LHCN-M2 (cell line): ENCODE measurements at places on chromosomes 2 and 18.

- no peak for DNase-seq
Measured at GRCh38 chr18:45650321-45650720, 35.0 kb downstream of the SLC14A2 start.

DNA sequence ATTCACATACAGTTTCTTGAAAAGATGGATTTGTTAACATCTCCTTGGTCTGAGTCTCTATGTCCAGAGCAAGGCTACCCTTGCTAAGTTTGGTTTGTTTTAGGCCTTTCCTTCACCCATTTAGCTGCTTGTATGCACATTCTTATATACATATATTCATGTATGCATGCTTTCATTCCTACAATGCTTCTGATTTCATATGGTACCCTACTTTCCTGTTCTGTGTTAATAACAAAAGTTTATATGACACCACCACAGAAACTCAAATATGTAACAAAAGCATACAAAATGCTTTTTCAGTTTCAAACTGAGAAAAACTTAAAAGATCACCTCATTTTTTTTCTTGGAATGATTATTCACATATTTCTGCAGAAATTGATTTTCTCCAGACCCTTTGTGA lies 39.4 kb downstream of the OSGEPL1 start:
- no peak for DNase-seq

DNA sequence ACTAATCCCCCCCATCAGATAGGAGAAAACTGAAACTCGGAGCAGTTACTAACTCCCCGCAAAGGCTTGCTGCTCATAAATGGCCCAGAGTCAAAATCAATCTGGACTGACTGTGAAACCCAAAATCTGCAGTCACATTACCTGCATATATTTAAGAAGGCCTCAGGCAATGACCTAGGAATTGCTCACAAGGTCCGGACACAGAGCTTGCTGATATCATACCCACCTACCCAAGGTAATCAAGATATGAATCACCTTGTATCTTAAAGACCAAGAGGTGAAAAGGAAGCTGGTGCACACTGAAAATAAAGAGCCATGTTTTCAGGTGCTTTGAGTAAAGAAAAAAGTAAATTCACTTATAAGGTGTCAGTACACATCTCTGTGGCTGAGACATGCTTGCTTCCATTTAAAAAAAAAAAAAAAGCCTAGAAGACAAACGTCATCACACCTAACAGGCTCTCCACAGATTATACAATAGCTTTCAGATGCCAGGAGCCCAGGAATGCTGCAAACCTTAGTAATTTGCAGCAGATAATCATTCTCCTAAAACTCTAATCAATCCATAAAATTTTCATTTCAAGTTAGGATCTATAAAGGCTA lies 195.4 kb downstream of the ZEB2 start:
- DNase-seq: no peak

DNA sequence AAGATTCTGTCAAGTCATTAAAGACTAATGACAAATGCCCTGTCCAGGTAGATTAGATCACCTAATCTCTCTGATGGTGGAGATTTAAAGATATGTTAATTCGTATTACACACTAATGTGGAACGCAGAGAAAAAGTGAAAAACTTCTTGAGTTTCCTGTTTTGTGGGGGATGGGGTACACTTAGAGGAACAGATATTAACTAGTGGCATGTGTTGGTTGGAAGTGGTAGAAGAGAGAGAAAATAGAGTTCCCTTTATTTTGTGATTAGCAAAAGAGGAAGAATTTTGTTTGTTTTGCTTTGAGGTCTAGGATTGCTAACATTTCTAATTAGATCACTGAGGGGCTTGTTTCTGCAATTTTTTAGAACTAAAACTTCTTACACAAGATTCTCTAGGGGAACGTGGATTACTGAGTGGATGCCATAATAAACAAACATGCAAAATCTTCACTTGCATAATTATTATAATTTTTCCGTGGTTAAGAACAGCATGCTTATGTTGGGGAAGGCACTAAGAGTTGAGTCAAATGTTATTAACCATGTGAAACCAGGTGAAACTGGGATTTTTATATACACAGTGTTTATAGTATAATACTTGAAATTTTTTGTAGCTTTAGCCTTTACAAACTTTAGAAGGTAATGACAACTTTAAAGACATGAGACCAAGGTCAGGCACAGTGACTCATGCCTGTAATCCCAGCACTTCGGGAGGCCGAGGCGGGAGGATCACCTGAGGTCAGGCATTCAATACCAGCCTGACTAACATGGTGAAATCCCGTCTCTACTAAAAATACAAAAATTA lies 97.4 kb upstream of the STK17B start:
- DNase-seq: peak; percentile 59

DNA sequence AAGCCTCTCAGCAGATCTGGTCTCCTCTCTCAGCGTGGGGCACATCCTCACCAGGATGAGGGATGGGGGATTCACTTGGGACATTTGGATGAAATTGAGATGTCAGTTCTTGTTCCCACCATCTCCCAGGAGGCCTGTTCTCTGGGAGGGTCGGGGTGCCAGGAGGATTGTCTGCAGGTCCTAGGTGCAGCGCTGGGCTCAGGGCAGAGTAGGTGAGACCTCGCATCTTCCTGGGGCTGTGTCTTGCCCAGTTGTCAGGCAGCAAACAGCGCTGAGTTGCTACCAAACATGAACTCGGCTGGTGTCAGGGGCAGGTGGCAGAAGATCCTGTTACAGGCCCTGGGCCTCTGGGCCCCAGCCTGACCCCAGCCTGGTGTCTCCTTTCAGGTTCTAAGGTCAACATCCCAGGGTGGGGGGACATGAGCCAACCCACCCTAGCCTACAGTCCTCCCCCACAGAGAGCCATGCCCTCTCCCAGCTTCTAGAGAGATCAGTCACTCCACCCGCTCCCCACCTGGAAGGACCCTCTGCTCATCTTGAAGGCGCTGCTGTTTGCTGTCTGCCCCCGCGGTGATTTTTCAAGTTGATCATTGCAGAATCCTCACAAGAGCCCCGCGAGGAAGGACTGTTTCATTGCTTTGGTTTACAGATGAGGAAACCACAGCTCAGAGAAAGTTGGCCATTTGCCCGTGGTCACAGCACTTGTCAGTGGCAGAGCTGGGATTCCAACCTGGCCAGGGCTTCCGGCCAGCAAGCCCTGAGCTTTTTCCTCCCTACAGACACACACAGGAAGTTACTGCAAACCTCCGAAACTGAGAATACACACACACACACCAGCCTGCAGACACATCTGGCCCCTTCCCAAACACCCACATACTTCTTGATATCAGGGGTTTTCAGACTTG lies 83.9 kb downstream of the STPG4 start:
- DNase-seq: peak; percentile 88

GRCh38 chr2:238864207-238865014 lies 16.5 kb downstream of the TWIST2 start:
- peak; percentile 98 for DNase-seq

DNA sequence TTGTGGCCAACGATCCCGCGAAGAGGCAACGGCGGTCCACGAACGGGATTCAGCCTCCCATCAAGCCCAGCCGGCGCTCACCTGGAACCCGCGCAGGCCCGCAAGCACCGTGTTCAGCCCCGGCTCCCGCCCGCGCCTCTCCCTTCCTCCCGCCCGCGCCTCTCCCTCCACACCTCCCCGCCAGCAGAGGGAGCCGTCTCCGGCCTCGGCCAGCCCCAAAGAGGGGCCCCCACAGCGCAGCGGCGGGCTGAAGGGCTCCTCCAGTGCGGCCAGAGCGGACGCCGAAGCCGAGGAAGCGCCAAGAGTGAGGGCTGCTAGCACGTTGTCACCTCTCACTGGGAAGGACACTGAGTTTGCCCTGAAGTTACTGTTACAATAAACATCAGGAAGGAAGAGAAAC lies 55.3 kb upstream of the LAPTM4A start:
- DNase-seq: no peak

DNA sequence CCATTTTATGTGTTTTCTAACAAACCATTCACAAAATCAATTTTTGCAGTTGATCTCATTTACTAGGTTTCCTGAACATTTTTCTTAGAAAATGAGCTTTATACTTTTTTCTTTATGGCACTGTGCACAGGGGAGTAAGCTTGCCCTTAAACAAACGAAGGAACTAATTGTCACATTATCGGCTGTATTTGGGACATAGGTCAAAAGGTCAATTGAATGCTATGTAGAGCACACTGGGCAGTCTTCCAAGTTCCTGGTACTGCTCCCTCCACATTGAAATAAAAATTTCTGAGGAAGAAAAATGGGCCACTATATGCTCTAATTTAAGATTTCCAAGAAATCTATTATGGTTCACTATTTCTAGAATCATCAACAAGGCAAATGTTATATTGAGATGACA lies 93.6 kb upstream of the TMEFF2 start:
- DNase-seq: no peak

DNA sequence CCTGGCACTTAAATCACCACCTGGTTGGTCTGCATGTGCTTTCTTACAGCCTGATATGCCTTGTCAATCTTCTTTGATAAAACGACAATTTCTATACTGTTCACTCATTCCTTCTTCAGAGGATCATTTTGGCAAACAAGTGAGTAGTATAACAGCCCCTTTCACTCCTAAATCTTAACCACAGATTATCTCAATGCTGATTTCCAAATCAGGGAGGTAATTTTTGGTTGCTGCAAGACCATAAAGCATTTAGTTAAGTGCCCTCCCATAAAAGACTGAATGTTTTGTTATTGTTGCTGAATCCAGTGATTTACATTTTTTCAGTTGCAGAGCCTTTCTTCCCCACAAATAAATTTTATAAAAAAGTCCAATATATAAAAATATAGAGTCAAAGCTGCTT lies 129.2 kb upstream of the CYP26B1 start:
- DNase-seq: no peak

GRCh38 chr2:148568597-148568996 lies 76.0 kb upstream of the EPC2 start:
- no peak for DNase-seq

- DNase-seq: no peak
Measured at GRCh38 chr18:46910856-46911255, 6.5 kb downstream of the PIAS2 start.

DNA sequence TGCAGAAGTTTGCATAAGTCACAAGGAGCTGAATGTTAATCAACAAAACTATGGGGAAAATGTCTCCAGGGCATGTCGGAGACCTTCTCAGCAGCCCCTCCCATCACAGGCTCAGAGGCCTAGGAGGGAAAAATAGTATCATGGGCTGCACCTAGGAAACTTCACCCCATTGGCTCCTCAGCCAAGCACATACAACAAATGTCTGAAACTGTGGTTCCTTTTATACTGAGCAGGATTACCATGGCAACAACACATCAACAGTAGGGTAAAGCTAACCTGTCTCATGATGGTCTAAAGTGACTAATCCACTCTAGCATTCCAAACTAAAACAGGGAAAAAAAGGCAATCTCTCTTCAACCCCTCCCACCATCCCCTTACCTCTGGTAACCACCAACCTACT lies 3.2 kb upstream of the NEMP2 start:
- peak; percentile 42 for DNase-seq

DNA sequence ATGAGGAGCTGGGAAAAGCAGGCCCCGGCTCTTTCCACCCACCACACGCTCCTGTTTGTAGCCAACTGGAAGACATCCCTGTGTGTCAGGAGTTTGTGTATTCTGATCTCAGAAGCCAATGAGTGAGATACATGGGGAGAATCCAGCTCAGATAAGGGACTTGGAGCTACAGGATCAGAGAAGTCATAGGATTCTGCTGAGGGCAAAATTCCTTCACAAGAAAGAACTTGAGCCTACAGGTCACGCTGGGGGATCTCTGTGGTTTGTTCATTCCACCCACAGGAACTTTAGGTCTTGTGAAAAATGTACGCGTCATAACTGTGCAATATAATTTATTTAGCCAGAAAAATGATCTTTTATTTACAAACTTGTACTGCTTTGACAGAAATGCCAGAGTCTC lies 80.1 kb upstream of the SMIM21 start:
- DNase-seq: peak; percentile 67

GRCh38 chr2:110732422-110733413 lies at the start of gene ACOXL:
TSS of gene ACOXL (plus strand) at chr2:110732573. CDS start at chr2:110768390, 35,817 bp downstream.
- no peak for DNase-seq

GRCh38 chr2:129460299-129461198 lies 518.9 kb upstream of the RAB6C start:
- DNase-seq: no peak

DNA sequence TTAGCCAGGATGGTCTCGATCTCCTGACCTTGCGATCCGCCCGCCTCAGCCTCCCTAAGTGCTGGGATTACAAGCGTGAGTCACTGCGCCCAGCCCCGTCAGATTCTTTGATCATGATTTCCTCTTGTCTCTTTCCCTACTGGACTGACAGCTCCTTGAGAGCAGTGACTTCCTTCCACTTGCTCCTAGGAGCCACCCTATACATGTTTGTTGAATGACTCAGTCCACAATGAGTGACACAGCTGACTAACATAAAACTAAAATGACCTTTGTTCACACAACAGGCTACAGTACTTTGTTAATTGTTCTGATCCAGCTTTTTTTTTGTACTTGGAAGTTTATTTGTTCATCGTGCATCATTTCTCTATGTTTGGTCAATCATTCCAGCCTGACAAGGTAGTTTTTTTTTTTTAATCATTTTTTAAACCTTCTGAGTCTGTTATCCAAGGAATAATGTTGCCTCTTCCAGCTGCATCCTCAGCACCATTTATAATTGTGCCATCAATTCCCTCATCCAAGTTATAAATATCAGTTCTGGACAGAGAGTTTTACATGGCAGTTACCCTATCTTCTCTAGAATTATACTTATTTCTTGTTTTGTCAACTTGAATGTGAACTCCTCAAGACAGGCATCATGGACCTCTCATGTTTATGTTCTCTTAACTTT lies 42.9 kb upstream of the TUBA3E start:
- peak; percentile 70 for DNase-seq

GRCh38 chr2:121338281-121338680 lies 53.3 kb upstream of the TFCP2L1 start:
- DNase-seq: no peak

GRCh38 chr2:9995059-9995458 lies 43.6 kb downstream of the GRHL1 start:
- DNase-seq: no peak

DNA sequence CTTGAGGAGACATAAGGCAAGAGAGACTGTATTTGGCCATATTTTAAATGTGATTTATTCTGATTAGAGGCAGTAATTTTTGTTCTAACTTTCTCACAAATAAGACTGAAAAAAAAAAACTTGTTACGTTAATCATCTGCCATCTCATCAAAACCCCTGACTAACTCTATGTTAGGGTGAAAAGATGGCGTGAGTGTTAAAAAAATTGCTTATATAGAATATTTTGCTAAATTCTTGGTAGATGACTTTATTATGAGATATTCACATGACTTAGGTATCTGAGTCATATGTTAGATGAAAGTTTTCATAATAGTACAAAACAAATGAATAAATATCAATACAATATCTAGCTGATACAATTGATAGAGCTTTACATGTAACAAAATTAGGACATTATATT lies 1508.7 kb upstream of the TMEFF2 start:
- DNase-seq: no peak

DNA sequence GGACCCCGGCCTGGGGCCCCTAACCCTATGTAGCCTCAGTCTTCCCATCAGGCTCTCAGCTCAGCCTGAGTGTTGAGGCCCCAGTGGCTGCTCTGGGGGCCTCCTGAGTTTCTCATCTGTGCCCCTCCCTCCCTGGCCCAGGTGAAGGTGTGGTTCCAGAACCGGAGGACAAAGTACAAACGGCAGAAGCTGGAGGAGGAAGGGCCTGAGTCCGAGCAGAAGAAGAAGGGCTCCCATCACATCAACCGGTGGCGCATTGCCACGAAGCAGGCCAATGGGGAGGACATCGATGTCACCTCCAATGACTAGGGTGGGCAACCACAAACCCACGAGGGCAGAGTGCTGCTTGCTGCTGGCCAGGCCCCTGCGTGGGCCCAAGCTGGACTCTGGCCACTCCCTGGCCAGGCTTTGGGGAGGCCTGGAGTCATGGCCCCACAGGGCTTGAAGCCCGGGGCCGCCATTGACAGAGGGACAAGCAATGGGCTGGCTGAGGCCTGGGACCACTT lies 16.4 kb downstream of the EMX1 start:
- no peak for DNase-seq
